Caco-2 (cell line): ENCODE measurements at places on chromosomes 11 and 22.

DNA sequence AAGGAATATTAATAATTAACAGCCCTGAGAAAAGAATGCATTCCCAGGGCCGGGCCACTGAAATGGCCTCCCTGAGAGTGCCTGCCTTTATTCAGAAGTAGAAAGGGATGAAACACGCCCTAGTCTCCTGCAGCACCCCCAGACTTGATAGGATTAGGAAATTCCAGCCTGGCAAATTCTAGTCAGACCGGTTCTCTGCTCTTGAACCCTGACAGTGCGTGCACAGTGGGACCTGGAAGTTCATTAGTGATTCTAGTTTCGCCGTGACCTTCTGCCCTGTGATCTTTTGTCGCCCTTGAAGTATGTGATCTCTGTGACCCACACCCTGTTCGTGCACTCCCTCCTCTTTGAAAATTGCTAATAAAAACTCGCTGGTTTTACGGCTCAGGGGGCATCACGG, 2.1 kb upstream of the GSTP1 start:
- DNase-seq, result peak; percentile 96

- DNase-seq, result peak; percentile 86
Measured at GRCh38 chr22:23281406-23282088, 101.2 kb downstream of the BCR start.

- DNase-seq, result no peak
Measured at GRCh38 chr22:23269441-23270211, 89.3 kb downstream of the BCR start.

DNA sequence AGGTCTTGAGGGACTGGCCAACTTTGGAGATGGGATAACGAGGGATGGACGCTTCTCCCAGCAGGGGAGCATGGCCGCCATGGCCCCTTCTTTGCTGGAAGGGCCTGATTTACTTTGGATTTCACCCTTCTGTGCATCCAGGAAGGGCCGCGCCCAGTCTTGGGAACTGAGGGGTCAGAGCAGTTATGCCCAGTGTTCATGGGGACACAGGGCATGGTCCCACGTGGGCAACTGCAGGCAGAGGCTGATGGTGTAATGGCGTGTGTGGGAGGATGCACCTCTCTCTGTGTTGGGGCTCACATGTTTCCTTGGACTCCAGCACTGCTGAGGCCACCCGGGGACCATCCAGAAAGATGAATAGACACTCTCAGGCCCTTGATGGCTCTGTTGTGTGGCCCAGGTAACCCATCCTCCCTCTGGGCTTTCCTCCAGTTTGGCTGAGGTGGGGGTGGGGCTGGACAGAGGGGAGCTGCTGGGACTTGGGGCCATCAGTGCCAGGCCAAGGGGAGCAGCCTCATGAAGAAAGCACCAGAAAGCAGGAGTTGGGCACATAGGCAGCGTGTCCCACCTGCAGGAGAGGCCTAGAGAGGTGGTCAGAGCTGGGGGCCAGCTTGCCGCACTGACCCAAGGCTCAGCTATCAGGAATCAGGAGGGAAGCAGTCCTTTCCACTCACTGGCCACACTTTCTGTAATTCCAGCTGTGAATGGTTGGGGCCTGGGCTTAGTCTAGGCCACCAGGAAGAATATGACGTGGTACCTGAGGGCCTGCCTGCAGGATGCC, 1033.9 kb downstream of the TBC1D22A start:
- no peak for DNase-seq

DNA sequence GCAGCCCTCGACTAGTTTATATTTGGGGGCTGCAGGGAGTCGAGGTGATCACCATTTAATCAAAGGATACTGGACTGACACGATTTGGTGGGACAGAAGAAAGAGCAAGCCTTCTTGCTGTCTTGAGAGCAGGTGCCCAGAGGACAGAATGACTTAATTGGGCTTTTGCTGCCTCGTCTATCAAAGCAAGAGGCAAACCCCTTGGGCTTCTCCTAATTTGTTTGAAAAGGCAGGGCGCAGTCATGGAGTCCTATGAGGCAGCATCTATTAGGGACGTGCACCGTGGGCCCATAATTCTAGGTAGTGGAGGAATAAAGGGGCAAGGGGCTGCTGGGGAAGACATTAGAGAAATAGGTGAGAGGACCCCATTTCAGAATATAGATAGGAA, 1411.3 kb downstream of the TBC1D22A start:
- DNase-seq, result no peak

- DNase-seq, result no peak
Measured at GRCh38 chr11:11075515-11076171, 217.8 kb upstream of the ZBED5 start.

DNA sequence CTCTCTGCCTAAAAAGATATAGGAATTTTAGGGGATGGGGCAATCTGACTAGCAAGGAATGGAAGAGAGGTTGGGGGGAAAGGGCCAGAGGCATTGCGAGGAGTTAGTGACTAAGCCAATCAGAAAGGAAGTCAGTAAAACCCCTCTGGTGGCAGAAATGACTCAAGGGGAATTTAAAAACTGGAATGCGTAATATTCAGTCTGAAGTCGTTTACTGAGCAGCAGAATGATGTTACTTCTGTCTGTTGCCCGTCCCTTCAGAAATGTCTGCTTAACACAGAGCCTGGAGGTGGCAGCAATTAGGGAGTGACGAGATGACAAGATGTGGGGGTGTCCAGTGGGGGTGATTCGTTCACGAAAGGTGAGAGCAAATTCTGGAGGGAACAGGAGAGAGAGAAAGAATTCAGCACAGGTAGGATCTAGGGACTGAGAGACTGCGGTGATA, 107.7 kb upstream of the CLMP start:
- no peak for DNase-seq
